ENCODE measurements at places on chromosomes 1 and 21.
A peak's percentile ranks its signal among the peaks of the same experiment; 100 is the strongest.

DNA sequence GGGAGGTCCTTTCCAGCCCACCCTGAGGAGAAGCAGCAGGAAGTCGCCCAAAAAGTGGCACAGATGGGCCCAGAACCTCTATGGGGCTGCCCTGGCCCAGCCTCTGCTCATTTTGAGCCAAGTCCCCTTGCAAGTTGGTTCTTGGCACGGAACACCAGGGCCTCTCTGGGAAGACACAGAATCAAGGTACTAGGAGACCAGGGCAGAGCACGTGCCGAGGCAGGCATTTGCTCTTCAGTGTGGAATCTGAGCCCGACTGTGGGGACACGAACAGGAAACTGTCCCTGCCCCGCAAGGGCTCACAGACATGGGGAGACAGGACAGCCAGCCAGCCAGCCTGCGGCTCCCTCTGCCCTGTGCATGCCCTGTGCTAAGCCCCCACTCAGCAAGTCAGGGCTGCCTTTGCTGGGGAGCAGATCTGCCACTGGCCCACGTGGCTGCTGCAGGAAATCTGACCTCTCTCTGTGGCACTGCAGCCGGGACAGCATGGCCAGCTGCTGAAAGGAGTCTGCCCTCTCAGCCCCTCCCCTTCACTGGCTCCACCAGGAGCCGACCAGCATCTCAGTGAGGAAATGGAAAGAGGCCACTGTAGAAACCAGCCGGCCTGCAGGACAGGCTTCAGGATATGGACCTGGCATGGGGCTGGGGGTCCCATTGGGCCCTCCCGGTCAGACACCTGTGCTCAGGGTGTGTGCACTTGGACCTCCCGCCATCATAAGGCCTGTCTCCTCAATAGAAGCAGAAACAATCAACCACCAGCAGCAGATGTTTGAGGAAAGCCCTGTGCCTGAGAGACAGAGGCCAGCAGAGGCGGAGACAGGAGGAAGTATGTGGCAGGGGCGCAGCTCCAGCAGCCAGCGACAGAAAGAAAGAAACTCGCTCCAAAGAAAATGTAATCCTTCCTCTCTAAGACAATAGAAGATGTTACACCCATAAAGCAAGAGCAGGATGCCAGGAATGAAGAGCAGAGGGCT lies 3.7 kb downstream of the ARHGEF16 start:
- no peak for DNase-seq

DNA sequence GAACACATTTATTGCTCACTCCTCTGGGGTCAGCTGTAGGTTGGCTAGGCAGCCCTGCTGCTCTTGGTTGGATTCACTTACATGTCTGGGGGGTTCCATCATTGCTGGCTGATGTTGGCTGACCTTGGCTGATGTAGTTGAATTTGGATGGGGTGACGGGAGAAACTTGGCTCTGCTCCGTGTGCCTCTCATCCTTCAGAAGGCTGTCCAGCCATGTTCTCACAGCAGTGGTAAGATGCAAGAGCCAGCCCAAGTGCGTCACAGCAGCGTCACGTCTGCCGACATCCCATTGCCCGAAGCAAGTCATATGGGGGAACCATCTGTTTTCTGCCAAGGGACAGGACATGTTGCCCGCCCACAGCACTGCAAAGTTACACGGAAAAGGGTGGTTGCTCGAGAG lies 613.5 kb downstream of the MATN1 start:
- DNase-seq = no peak

- DNase-seq = no peak
These were observed 354.1 kb upstream of the B3GALT2 start for GRCh38 chr1:193540511-193540910.

DNA sequence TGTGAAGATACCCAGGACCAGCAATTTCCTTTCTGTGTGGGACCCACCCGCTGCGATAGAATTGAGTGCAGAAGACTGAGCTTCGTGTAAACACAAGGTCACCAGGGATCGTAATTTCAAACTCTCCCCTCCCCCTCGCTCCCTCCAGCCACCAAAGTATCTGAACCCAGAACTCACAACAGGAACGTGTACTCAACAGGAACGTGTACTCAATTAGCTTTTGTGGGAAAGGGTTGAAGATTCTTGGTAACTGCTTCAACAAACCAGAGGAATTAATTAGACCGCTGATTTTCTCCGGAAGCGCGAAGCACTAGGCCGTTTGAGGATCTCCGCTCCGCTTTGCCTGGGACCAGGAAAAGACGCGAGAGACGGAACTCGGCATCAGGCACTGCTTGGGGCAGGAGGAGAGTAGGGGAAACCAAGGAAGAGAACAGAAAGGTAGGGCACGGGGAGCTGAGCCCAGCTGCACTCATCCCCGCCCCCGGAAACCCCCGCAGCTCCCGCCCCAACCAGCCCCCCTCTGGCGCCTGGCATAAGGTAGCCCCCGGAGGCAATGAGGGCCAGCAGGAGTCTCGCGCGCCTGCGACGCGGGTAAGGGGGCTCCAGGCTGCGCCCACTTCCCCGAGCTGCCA lies 453 bp downstream of the DRAM2 start:
- DNase-seq = peak; percentile 22

DNA sequence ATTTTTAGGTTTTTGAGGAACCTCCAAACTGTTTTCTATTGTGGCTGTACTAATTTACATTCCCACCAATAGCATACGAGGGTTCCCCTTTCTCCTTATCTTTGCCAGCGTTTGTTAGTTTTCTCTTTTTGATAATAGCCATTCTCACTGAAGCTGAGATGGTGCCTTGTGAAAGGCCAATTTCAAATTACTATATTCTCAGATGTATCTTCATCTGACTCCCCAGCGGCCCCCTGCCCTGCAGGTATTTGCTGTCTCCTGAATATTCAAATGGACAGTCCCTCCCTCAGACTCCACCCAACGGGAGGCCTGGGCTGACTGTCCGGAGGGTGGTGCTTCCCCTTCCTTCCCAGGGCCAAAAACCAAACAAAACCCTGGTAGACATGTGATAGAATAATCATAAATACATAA lies 33.5 kb upstream of the TARBP1 start:
- no peak for DNase-seq

- DNase-seq = no peak
These were observed 9.8 kb upstream of the HPCAL4 start for GRCh38 chr1:39701049-39701439.

- no peak for DNase-seq
These were observed 13.8 kb downstream of the UBE4B start for GRCh38 chr1:10046356-10047085.

DNA sequence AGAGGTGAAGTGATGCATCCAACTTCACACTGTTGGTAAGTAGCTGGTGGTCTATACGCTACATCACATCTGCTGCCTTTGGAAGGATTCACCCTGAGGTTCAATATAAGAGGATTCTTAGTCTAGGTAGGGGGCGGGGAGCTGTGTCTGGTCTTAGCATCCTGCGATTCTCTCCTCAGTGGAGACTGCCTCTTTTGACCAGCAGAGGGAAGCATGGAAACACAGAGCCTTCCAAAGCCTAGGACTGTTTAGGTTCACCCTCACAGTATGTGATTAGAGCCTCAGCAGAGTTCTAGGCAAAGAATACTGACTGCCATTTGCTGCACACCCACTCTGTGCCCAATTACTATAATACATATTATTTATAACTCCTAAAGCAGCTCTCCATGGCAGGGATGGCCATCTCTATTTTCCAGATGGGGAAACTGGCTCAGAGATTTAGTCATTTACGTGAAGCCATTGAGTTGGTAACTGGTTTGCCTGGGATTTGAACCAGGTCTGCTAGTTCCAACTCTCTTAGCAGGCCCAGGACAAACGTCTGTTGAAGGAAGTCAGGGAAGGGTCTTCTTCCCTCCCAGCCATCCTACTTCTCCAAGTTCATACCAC lies 28.9 kb upstream of the EFCAB14 start:
- DNase-seq = no peak

DNA sequence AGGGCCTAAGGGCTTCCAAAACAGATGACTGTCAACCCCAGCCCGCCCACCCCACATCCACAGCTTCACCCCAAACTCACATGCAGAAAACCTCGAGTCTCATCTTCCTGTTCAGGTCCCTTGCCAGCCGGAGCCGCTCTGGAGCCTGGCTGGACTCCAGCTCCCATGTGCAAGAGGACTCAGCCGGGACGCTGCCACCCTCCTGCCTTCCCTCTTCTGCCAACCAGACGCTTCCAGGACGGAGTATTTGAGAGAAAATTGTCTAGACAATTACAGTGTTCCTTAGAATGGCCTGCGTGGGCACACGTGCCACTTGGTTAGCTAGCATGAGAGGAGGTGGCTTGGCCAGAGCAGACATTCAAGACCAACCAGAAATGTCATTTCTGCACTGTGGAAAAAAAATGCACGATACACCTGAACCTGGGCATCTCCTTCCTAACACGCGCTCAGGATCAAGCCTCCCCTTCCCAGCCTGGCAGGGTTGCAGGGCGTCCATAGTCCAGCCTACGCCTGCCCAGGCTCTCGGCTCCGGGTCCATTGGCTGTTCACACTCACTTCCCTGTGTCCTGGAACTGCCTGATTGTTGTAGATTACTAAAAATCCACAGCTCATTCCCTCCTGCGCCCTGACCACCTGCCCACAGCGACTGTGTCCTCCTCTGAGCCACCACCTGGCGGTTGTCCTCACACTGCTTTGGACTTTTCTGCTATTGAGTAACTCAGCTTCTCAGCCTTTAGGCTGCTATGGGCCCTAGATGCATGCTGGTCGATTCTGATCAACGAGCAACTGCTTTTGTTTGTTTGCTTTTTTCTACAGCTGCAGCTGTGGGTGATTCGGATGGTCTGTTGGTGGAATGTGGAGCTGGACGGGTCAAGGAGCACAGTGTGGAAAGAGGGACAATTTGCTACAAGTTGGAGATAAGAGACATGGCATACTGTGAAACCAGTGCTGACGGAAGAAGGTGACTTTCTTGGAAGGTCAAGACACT lies at the start of gene CLDN14:
TSS of gene CLDN14 (minus strand) at position 708 of the 988 bp plus-strand sequence. CDS start 18,427 bp downstream, outside the sequence.
- DNase-seq = no peak
